Kidney (tissue), 22 donors: ENCODE measurements at places on chromosomes 12 and 14. TPM values are rescaled to one million over a fixed set of nuclear protein-coding genes. Genes with fewer than 3 reads are reported as not detected.

Gene SRRM4
- 0.06 TPM for total RNA-seq

Gene ART4
- total RNA-seq, result 3.0 TPM

Gene SYT1
- total RNA-seq, result 1.2 TPM

Gene NTN4
- total RNA-seq, result 83.2 TPM

Gene PLEKHH1
- 26.2 TPM for total RNA-seq

DNA sequence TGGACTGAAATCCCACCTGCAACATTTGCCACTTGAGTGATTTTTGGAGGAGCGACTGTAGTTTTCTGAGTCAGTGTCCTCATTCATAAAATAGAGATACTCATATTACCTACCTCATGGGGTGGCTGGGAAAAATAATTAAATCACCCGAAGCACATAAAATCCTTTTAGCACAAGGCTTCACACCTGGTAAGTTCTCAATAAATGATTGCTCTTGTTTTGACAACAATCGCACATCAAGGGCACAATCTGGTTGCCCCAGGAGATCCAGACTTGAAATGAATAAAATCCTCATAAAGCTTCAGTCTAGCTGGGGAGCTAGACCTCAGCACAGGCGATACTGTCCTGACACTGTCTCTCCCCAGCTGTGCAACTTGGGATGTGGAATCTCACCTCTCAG lies 76.0 kb upstream of the CCDC60 start:
- H3K4me1 ChIP-seq, result no peaks in the 10 kb centered on the region
- no peak overlapping the region for H3K27ac ChIP-seq
- H3K36me3 ChIP-seq, result no peaks in the 10 kb centered on the region
- DNase-seq, result peak; percentile 41
- no peaks in the 10 kb centered on the region for H3K27me3 ChIP-seq
- no peak overlapping the region for H3K4me3 ChIP-seq

GRCh38 chr14:56590535-56590960 lies 10.9 kb downstream of the TMEM260 start:
- peak; percentile 44 for DNase-seq
- peaks cover 2% of the 10 kb centered on the region for H3K36me3 ChIP-seq
- H3K4me3 ChIP-seq, result no peak overlapping the region
- no peaks in the 10 kb centered on the region for H3K27me3 ChIP-seq
- no peak overlapping the region for H3K27ac ChIP-seq

DNA sequence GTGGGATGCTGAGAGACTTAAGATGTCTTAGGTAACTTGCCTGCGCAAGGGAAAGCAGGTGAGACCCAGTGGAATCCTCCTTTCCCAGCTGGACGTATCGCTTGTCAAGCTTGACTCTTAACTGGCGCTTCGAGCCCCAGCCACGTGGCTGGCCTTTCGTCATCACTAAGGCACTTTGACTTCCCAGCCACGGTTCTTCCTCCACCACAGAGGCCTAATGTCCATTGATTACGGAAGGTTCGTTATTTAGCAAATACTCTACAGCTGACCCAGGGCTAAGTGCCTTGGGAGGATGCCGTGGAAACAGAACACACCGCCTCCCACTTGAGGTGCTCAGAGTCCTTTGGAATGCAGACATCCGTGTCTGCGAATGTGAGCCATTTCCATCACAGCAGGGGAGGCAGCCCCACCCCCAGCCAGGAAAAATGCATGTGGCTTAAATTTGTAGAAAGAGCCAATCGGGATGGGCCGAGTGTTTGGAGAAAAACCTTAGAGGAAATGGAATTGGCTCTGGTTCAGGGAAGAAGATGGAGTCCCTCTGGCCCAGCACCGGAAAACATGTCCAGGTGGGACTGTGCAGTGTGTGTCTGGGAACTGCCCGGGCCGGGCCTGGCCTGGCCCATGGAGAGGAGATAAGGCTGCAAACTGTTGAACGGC lies 115.7 kb downstream of the PLXNC1 start:
- H3K27ac ChIP-seq, result no peak overlapping the region
- no peak for DNase-seq
- no peaks in the 10 kb centered on the region for H3K4me1 ChIP-seq
- no peaks in the 10 kb centered on the region for H3K36me3 ChIP-seq
- no peak overlapping the region for H3K4me3 ChIP-seq

- no peaks in the 10 kb centered on the region for H3K4me1 ChIP-seq
- no peak overlapping the region for H3K4me3 ChIP-seq
- H3K27ac ChIP-seq, result peak overlapping the region; percentile 63
- DNase-seq, result no peak
- H3K27me3 ChIP-seq, result no peaks in the 10 kb centered on the region
These were observed 28.7 kb upstream of the CD9 start for GRCh38 chr12:6171409-6172015.

- H3K36me3 ChIP-seq, result no peaks in the 10 kb centered on the region
- no peaks in the 10 kb centered on the region for H3K4me1 ChIP-seq
- no peaks in the 10 kb centered on the region for H3K27me3 ChIP-seq
- DNase-seq, result no peak
- H3K27ac ChIP-seq, result no peak overlapping the region
These were observed 1.0 kb downstream of the APOF start for GRCh38 chr12:56361487-56362129.

GRCh38 chr12:90896164-90896563 lies 58.8 kb downstream of the CCER1 start:
- no peak overlapping the region for H3K4me3 ChIP-seq
- no peak for DNase-seq
- H3K27me3 ChIP-seq, result no peaks in the 10 kb centered on the region
- no peak overlapping the region for H3K27ac ChIP-seq
- H3K4me1 ChIP-seq, result no peaks in the 10 kb centered on the region

DNA sequence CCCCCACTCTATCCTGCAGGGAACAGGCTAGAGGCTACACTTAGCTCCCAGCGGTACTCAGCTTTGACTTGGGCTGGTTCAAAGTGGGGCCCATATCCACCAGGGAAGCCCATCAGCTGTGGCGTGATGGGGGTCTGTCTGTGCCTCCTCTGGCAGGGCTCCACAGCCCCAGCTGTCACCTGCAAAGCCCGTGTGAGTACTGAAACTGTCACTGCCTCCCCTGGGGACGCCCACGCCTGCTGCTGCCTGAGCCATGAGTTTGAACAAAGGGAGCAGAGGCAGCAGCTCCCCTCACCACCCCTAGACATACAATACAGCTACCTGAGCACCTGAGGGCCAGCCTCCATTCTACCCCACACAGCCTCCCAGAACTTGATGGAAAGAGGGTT lies 5.0 kb downstream of the REM2 start:
- no peak for DNase-seq
- no peaks in the 10 kb centered on the region for H3K27me3 ChIP-seq
- H3K27ac ChIP-seq, result peak overlapping the region; percentile 30

- H3K27ac ChIP-seq, result no peak overlapping the region
- H3K4me3 ChIP-seq, result no peak overlapping the region
- H3K27me3 ChIP-seq, result no peaks in the 10 kb centered on the region
- H3K36me3 ChIP-seq, result no peaks in the 10 kb centered on the region
- H3K4me1 ChIP-seq, result no peaks in the 10 kb centered on the region
These were observed 38.9 kb downstream of the EML1 start for GRCh38 chr14:99831903-99832685.

- H3K27ac ChIP-seq, result no peak overlapping the region
- H3K36me3 ChIP-seq, result no peaks in the 10 kb centered on the region
- H3K27me3 ChIP-seq, result no peaks in the 10 kb centered on the region
- no peak for DNase-seq
- H3K4me1 ChIP-seq, result no peaks in the 10 kb centered on the region
These were observed 235.4 kb downstream of the SUDS3 start for GRCh38 chr12:118611770-118612169.

DNA sequence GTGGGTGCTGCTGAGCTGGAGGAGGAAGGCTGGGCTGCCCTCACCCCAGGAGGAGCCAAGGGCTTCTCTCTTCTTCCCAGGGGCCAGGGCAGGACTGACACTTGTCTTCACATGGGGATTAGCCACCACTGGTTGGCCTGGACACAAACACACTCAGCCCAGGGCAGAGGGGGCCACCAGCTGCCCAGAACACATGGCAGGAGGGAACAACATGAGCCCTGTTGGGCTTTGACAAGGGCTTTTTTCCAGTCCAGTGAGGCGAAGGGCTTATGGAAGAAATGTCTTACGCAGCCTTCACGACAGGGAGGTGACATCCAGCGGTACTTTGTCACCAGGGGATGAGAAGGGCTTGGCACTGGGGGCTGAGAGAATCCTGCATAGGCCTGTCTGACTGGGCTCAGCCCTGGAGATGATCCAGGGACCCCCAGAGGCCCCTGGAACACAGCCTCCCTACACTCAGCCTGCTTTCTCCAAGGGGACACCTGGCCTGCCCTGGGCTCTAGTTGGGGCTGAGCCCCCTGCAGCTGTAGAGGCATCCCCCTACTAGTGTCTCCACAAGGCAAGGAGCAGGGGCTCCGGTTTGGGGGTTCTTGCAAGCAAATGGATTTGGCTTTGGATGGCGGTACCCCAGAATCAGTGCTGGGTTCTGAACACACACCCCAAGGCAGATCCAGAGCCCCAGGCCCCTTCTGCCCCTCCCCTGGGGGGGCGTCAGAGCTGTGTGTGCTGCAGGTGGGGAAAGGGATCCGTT lies 18.9 kb downstream of the ARL6IP4 start:
- no peak overlapping the region for H3K27ac ChIP-seq
- DNase-seq, result peak; percentile 59
- H3K4me1 ChIP-seq, result no peaks in the 10 kb centered on the region

GRCh38 chr12:93230326-93230720 lies 147.4 kb upstream of the NUDT4 start:
- no peak for DNase-seq
- H3K36me3 ChIP-seq, result no peaks in the 10 kb centered on the region
- no peaks in the 10 kb centered on the region for H3K4me1 ChIP-seq
- H3K27me3 ChIP-seq, result no peaks in the 10 kb centered on the region
- H3K4me3 ChIP-seq, result no peak overlapping the region

DNA sequence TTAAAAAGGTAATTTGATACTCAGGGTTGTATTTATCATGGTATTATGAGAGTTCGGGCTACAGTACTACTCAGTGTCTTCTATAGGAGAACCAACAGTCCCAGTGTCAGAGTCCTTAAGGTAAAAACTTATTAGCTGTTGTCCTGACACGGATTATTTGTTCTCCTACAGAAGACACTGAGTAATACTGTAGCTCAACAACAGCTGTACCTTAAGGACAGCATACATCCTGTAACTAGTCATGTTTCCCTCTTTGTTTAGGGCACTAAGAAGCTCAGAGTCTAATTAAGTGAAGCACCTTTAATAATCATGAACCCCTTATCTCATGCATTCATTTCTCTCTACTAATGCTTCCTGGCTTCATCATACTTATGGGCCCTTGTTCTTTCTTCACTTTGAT lies 33.9 kb downstream of the ARF6 start:
- H3K27me3 ChIP-seq, result no peaks in the 10 kb centered on the region
- H3K36me3 ChIP-seq, result no peaks in the 10 kb centered on the region
- H3K4me1 ChIP-seq, result no peaks in the 10 kb centered on the region
- no peak overlapping the region for H3K4me3 ChIP-seq
- no peak for DNase-seq

DNA sequence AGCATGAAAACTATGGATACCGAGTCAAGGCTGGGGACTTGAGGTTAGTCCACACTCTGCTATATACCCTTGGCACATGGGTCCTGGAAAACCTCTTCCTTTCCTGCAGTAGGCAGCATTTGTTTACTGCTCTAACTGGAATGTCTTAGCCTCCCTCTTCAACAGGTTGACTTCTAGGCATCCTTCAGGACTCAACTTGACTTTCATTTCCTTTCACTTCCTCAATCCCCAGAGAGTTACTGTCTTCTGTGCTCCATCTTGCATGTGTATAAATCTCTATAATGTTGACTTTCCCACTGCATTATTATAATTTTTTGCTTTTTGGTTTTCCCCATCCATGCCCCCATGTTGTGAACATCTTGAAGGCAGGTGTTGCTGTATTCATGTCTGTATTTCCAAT lies 107.9 kb downstream of the VRK1 start:
- no peaks in the 10 kb centered on the region for H3K4me1 ChIP-seq
- no peak overlapping the region for H3K4me3 ChIP-seq

DNA sequence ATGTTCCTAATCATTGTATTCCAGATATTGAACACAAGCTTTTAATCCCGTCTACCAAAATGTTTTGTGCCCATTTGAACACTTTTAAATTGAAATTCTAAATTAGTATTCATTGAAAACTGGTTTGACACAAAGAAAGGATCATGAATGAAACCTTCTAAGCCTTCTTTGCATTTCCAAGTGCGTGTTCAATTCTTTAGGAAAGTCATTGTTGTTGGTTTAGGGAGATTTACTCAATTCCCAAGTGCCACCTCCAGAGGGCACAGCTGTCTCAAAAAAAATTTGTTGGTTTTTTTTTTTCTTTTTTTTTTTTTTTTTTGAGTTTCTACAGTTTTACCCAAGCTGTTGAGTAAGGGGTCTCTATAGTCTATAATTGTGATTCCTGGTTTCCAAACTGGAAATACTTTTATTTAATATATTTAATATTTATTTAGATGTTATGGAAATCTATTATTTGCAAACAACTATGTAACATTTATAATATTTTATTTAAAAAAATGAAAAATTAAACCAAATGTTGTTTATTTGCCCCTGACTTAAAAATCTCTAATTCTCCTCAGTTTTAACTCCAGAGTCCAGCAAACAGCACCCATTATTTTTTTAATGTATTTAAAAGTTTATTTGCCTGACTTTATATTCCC lies 79.9 kb downstream of the NEDD1 start:
- no peak overlapping the region for H3K4me3 ChIP-seq
- no peak overlapping the region for H3K27ac ChIP-seq
- H3K27me3 ChIP-seq, result no peaks in the 10 kb centered on the region
- no peak for DNase-seq
- H3K4me1 ChIP-seq, result no peaks in the 10 kb centered on the region

GRCh38 chr14:39212034-39212433 lies 21.7 kb upstream of the MIA2 start:
- H3K27me3 ChIP-seq, result no peaks in the 10 kb centered on the region
- H3K27ac ChIP-seq, result no peak overlapping the region
- no peaks in the 10 kb centered on the region for H3K36me3 ChIP-seq
- no peak overlapping the region for H3K4me3 ChIP-seq
- DNase-seq, result no peak

- DNase-seq, result peak; percentile 46
- no peak overlapping the region for H3K4me3 ChIP-seq
- no peaks in the 10 kb centered on the region for H3K36me3 ChIP-seq
- no peaks in the 10 kb centered on the region for H3K4me1 ChIP-seq
- no peak overlapping the region for H3K27ac ChIP-seq
- no peaks in the 10 kb centered on the region for H3K27me3 ChIP-seq
These were observed 27.3 kb upstream of the OSBPL8 start for GRCh38 chr12:76586764-76587395.

DNA sequence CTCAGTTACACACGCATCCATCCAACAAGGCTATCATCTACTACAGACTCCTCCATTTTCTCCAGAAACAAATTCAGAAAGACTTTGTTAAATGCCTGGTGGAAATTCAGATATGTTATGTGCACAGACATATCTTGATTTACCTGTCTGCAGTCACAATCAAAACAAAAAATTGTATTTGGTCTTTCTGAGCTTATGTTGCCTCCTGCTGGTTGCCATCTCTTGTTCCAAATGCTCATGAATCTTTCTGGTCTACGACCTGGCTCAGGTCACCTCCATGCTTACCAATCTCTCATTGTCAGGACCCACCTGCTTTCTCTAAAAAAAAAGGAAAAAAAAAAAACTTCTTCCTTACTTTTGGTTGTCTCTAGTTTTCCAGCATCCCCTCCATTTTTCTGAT lies 169.2 kb upstream of the PLXNC1 start:
- no peak overlapping the region for H3K4me3 ChIP-seq
- no peaks in the 10 kb centered on the region for H3K36me3 ChIP-seq
- no peak for DNase-seq
- no peak overlapping the region for H3K27ac ChIP-seq
- H3K27me3 ChIP-seq, result no peaks in the 10 kb centered on the region
